T1000 (cell line): ENCODE measurements at places on chromosomes 2 and 18.

DNA sequence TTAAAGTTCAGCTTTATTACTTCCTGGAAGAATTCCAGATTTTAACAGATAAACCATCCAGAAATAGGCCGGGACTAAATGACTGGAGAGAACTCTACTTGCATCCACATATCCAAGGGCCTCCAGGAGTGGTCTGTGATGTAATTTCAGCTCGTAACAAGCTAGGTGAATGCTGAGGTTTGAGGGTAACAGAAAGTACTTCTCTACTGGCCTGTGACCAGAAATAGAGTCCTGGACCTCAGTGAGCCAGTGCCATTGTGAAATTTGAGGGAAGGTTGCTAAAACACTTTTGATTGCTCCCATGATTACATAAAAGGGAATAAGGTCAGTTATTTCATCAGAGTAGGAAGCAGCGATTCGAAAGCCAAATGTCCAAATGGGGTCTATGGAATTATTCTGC, 158.1 kb downstream of the DOCK10 start:
- DNase-seq = no peak

DNA sequence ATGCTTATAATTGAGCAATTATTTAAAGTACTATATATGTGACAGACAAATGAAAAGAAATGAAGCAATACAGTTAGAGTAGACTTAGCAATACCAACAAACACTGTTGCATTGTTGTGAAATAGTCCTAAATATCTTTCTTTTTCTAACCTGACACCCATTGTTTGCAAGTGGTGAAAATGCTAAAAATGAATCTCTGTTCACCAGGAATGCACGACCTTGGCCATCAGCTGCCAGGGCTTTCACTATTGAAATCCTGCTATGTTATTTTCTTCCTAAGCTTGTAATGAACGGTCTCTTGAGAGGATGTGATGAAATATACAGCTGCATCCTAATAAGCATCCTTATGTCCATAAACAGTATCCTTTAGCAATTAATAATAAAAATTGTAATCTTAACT, 136.2 kb upstream of the MGAT5 start:
- no peak for DNase-seq

- no peak for DNase-seq
Observed at GRCh38 chr18:63831080-63831788, 56.0 kb downstream of the SERPINB7 start.

GRCh38 chr18:78602430-78602829, 377.2 kb upstream of the SALL3 start:
- DNase-seq = no peak

GRCh38 chr2:86053166-86053565, 52.5 kb downstream of the POLR1A start:
- no peak for DNase-seq

DNA sequence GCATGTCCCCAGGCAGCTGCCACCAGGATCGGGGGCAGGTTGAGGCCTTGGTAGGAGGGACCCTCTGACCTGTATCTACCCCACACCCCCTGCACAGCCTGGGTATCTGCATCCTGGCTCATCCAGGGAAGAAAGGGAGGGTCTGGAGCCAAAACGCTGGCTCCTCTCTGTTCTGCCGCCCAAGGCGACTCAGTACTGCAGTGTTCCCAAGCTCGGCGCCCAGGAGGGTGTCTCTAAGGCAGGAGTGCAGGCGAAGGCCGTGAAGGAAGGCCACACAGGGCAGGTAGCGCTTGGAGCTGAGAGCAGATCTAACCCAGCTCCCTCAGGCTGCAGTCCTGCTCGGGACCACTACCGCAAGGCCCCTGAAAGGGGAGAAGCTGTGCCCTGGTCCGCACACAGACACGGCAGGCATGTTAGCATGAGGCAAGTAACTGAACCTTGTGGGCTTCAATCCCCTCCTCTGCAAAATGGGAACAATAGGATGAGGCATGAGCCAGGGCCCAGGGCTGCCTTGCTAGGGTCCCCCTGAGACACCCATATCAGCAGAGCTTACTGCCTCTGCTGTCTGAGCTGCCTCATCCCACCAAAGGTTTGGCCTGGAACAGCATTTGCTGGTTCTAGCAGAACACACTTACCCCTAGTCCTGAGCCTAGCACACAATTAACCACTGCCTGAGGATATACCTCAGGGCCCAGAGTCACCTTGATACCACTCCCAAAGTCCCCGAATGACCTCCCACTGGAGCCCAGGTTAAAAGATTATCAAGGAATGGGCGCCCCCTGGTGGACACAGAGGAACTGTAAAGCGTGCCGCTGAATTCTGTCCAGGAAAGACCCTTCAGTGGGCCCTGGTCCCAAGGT, 6.5 kb downstream of the PTMA start:
- DNase-seq = peak; percentile 36

GRCh38 chr2:60067006-60067405, 486.4 kb downstream of the BCL11A start:
- DNase-seq = no peak

GRCh38 chr2:25347205-25347815, 5.6 kb upstream of the DNMT3A start:
- no peak for DNase-seq

GRCh38 chr18:63302636-63303405, 16.7 kb downstream of the BCL2 start:
- no peak for DNase-seq

GRCh38 chr2:68643874-68644485, 601 bp downstream of the PROKR1 start:
- no peak for DNase-seq

DNA sequence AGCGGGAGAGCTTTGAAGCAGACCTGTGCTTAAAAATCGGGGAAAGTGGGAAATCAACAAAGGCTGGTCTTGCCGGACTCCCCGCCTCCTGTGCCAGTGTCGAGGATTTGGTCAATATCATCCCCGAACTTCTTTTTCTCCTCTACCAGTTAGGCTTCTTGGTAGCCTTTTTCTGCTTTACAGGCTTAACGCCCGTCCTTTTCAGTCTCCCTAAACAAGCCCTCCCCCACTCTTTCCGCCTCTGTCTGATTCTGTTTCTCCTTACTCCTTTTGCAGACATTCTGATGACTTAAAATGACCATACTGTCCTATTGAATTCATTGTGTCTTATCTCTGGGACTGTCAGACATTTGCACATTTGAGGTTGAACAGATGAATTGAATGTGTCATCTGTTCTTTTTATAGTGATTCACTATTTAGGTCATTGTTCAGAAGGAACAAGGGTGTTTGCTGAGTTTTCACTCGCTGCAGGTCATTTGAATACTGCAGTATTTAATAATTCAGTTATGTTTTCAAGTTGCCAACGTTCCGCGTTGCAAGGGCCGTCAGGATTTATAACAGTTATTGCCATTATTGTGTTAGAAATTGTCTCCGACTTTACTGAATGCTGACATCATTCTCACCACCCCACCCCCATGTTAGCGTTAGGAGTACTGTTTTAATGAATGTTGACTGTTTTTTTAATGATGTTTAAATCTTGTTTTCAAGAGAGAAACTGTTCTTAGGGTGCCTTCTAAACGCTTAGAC, 1.1 kb downstream of the ITGAV start:
- no peak for DNase-seq

DNA sequence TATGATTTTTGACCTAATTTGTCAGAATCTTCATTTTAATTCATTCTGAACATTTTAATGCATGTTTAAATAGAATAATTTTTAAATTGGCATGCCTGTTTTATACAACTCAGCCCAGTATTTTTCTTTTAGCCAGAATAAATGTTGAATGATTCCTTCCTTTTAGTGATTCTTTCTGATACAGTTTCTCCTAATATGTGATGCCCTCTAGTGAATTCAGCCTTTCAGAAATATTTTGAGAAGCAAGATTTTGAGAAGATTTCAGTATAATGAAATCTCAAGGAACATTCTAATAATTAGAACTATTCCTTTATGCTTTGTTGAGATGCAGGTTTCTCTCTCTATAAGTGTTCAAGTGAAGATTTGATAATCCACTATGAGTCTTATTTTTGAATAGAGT, 28.5 kb downstream of the LCLAT1 start:
- DNase-seq = no peak

DNA sequence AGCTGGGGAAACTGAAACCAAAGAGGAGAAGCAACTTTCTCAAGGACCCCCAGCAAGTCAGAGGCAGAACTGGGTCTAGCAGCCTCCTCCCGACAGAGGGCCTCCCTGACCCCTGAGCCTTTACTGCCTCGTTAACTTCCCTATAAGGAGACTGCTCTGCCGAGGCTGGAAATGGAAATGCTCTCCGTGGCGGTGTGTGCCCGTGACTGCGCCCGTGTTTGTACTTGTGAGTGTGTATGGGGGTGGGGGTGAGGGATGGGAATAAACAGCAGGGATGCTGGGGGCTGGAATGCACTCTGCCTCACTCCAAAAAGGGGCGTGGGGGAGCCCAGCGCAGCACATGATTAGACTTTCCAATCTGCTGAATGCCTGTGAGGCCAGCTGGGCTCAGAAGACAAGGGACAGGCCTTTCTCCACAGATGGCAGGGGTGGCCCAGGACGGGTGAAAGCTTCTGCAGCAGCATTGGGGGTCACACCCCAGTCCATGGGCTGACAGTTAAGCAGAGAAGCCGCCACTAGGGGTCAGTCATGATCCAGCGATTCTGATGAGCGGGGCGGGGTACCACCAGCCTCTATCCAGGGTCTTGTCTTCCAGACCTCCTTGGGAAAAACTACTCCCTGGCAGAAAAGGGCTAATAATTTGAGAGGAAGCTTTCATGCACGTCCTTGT, 26.8 kb downstream of the MPHOSPH10 start:
- DNase-seq = no peak

DNA sequence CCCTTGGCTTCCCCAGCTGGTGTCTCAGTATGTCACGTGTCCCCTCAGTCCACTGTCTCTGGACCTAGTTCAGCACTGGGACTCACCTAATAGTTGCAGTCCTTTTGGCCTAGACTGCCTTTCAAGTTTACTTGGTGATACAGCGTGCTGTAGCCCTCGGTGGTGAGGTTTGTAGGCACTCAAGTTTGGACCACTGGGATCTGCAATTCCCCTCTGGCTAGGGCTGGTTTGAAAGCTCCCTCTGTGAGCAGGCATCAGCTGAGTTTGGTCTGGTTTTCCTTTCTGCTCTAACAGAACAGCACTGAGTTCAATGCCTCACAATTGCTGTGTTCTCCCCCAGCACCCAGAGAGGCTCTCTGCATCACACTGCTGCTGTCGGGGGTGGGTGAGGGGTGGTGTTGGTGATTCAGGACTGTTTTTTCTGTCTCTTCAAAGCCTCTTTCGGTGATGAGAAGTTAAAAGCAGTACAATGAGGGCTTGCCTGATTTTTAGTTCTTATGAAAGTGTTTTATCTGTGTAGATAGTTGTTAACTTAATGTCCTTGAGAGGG, 494.2 kb downstream of the TDRD15 start:
- no peak for DNase-seq

DNA sequence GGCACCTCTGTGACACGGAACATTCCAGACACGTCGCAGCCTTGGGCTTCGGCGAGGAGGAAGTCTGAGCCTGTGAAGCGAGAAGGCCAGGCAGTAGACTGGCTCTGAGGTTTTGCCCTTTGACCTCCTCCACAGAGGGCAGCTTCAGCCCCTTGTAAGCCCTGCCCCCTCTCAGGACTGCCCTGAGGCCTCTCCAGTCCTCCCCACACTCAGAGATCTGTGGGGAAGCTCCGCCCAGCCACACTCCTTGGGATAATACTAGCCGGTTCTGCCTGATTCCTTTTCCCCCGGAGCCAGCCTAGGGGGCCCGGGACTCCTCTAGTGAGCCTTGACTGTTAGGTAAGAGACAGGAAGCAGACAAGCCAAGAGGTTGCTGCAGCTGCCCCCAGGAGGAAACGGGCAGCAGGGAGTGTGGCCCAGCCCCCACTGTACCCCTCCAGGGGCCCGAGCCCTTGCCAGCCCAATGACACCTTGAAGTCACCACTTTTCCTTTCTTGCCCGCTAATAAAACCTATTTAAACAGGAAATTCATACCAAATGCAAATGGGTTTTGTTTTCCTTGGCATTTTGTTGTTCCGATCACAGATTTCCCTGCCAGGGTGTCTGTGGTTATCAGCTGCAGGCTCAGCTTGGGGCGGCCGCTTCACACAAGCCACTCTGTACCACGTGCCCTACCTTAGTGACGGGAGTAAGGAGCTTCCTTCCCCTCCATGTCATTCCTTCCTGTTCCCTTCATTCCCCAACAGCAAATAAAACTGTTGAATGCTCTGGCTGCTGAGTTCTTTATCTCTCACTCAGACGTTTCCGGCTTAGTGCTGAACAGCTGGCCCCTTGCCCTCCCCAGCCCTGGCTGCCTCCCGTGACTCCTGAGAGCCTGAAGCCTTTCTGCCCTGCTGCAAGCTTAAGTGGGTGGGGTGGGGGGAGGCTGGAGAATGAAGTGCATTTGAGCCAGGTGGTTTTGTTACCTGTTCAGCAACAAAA, 124.7 kb downstream of the CABLES1 start:
- DNase-seq = no peak

DNA sequence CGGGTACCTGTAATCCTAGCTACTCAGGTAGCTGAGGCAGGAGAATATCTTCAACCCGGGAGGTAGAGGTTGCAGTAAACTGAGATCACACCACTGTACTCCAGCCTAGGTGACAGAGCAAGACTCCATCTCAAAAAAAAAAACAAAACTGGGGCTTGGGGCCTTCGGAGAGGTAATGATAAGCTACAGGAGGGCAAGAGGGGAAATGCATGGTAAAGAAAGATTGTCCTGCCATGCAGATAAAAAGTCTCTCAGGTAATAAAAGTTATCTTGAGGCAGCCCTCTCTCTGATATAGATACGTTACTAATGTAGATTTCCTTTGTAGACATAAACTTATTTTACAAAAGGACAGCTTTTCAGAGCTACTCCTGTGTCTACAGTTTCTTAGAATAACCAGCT, 3.7 kb upstream of the RAB1A start:
- no peak for DNase-seq

DNA sequence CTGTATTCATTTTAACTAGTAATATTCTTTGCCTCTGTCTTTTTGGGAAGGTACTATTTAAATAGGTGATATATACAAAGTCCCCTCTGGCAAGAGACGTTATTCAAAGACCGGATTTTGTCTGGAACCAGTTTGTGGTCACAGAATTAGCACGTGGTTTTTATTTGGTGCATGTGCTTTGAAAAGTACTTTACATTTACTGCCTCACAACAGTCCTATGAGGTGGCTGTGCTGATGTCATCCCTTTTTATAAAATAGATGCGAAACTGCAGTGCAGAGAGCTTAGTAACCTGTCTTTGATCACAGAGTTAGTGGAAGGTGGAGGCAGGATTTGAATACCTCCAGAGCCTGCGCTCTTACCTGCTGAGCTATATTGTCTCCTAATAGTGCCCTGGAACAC, 4.0 kb downstream of the LPIN1 start:
- DNase-seq = no peak

DNA sequence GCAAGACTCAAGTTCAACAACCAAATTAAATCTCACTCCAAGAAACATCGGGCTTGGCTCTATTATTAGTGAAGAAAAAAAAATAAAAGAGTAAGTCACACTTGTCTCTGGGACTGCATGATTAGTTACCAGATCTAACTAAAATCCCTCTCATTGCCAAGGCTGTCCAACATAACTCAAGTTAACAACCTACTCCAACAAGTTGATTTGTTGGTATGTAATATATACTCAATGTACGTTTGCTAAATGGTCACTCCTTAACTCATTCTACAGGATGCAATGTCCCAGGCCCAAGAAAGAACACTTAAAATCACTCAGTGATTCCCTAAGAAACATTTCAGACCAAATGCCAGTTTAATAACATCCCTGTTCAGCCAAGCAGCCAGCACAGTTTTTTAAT, 95.1 kb downstream of the DYM start:
- DNase-seq = no peak
